ENCODE measurements at places on chromosomes 6 and 20. TPM values are rescaled to one million over a fixed set of nuclear protein-coding genes. Genes with fewer than 3 reads are reported as not detected.

DNA sequence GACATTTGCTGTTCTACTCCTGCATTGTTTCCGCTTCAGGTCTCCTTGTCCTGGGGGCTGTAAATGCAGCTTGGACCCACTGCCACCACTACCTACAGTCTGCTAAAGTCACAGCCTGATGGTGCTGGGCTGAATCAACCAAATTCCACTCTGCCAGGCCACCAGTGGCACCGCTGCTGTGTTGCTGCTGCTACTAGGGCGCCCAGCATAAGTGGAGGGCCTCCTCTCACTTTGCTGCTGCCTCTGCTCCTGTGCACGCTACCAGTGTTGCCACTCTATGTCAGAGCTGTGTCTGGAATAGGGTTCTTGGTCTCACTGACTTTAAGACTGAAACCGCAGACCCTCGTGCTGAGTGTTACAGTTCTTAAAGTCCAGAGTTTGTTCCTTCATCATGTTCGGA, 1.4 kb upstream of the SSR1 start:
- DNase-seq = no peak

KCNK16 gene
- total RNA-seq = not detected

DNA sequence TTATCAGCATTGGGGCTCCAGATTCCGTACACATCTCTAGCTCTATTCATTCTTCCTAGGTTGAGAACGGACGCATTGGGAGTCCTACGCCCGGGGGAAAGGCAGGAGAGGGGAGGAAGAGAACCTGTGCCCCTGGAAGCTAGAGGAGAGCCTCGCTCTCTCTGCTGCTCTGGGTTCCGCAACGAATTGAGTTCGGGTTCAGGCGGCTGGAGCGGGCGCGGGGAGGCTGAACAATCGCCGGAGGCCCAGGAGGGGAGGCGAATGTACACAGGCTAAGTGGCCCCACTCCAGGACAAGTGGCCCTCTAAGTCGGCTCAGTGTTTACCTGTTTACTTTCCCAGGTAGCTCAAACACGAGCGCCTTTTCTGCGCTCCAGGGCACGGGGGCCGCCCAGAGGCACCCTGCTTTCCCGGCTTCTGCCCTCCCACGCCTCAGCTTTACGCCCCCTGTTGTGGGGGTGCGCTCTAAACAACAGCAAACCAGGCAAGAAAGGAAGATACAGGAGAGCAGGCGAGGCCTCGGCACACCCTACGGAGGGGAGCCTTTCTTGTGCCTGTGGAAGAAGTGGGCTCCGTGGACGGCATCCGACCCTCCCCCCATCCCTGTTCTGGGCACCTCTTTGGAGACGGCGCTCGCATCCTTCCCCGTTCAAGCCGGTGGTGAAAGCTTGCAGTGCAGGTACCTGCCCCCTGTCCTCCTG, 4.6 kb upstream of the NKX2-2 start:
- DNase-seq = no peak

PLTP gene
- total RNA-seq = 221 TPM

GRCh38 chr6:136793363-136793762, 1.1 kb upstream of the MAP3K5 start:
- no peak for DNase-seq

OR5V1 gene
- not detected for total RNA-seq

REM1 gene
- total RNA-seq = 12.1 TPM

FITM2 gene
- total RNA-seq = 9.8 TPM

DNA sequence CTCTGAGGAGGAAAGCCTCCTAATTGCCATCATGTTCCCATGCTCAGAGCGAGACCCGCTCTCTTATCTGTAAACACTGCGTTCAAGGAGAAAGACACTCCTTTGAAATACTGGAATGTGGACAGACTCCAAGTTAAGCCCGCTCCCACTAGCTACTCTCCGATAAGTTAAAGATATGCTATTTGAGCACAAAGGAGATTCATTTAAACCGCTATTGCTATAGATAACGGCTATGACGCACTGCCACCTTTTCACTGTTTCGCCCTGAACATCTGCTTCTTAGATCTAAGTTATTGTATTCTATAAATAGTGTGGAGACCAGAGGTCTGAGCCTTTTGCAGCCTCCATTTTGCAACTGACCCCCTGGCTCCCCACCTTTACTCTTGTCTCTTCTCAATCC, 82.3 kb downstream of the GPX5 start:
- DNase-seq = no peak

GRCh38 chr6:109791301-109791700, 100.2 kb downstream of the FIG4 start:
- no peak for DNase-seq

DNA sequence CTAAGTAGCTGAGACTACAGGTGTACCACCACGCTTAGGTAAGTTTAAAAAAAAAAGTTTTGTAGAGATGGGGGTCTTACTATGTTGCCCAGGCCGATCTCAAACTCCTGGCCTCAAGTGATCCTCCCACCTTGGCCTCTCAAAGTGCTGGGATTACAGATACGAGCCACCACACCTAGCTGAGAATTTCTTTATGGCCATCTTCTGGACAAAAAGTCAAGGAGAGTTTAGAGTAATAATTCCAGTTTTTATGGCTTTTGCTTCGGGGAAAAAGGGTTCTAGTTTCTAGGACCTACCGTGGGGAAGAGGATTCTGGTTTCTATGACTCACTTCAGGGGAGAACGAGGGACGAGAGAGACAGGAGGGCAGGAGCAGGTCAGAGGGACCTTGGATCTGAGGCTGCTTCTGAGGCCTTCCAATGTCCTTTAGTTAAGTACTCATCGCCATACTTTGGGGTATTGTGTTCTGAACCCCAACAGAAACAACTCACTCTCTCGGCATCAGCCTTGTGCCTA, 69.3 kb upstream of the IER3 start:
- DNase-seq = no peak

DNA sequence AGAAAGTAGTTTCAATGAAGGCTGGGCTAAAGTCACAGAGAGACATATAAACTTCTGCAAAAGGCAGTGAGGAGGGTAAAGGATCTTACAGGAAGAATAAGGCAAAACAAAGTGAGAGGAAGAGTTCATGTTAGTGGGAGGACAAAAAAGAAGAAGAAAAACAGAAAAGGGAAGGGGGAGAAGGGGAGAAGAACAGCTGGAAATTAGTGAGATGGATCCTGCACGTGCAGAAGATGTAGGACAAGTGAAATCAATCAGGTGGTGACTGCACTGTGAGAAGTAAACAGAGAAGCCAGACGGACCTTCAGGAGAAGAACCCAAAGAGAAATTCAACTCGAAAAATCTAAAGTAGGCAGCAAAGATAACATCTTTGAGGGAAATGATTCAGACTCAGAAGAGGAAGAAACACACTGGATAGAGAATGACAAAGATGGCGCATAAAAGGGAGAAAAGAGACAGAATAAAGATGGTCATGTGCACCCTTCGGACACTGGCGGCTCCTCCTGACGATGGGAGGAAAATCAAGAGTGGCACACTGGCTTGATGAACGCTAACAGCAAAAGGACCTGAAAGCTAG, 105.9 kb downstream of the MYB start:
- DNase-seq = no peak

OXT gene
- 4.2 TPM for total RNA-seq

DEFB118 gene
- not detected for total RNA-seq

DNA sequence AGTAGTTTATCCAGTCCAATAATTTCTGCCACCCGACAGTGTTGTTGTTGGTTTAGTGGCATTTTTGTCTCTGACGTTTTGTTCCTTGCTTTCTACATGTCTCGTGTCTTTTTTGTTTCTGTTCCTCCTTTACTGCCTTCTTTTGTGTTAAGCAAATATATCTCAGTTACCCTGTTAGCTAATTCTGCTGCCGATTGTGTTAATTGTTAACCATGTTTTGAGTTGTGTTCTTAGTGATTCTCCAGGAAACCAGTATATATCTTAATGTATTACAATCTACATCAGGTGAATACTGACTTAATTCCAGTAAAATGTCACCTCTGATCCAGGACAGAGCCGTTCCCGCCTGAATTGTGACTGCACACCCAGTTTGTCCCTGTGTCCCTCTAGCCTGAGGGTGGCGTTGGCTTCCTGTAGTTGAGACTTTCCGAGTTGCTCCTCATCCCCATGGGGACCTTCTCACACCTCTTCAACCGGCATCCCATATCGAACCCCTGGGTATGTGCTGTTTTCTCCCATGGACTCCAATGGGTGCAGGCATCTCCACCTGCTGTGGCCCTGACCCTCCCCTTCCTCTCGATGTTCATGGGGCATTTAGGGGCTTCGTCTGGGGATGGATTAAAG, 35.8 kb upstream of the BHLHE23 start:
- no peak for DNase-seq

BPI gene
- not detected for total RNA-seq

DNA sequence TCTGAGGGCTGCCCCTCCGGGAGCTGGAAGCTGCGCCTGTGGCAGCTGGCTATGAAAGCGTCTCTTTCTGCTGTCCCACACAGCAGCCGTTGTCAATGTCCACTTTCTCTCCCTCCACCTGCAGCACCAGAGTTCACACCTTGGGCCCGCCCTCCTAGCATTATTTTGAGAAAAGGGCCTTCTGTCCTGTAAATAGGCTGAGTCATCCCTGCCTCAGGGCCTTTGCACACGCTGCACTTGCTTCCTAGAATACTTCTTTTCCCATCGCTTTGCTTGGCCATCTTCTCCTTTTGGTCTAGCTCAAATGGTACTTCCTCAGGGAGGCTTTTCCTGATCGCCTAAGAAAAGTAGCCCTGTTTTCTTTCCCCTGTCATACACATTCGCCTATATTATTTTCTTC, 69.3 kb upstream of the ZNFX1 start:
- DNase-seq = no peak

DNA sequence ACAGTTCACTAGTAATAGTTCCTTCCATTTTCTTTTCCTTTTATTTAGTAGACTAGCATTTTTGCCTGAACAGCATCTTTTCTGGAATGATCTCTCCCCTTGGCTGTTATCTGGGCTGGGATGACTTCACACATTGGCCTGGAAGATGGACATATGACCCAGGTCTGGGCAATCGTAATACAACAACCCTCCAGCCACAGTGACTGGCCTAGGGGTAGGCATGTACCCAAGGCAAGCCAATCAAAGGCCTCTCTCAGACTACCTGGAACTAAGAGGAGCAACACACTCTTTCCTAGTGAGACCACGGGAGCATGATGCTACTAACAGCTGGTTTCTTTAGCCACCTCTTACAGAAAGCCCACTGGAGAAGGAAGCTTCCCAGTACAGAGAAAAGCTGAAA, 252.2 kb downstream of the GMPR start:
- DNase-seq = no peak

- no peak for DNase-seq
Measured at GRCh38 chr6:74671558-74672025, 534.3 kb downstream of the COL12A1 start.

- no peak for DNase-seq
Measured at GRCh38 chr6:113818578-113818977, 38.6 kb upstream of the MARCKS start.

DNA sequence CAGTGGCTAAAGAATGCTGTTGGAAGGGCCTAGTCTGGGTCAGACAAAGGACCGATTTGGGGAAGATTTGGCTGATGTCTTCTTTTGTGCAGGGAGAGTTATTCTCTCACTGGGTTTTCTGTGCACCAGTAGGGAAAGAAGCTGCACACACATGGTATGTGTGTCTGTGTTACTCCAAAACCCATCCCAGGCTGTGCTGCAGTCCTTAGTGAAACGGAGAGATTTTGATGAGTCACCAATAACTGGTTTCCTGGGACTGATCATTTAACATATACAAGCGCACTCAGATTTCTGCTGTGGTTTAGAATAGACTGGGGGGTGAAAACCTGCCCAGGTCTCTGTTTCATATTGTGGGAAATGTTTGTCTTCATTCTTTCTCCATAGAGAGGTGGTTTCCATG, 1049.8 kb downstream of the KIF16B start:
- DNase-seq = no peak

GRCh38 chr6:108651340-108652227, 90.9 kb downstream of the FOXO3 start:
- DNase-seq = peak; percentile 60

FAXC gene
- total RNA-seq = 2.8 TPM

- no peak for DNase-seq
Measured at GRCh38 chr6:6469074-6469473, 119.4 kb upstream of the LY86 start.

GRCh38 chr6:4359108-4359730, 223.8 kb upstream of the ECI2 start:
- DNase-seq = no peak

HMGN4 gene
- 89.0 TPM for total RNA-seq

DNA sequence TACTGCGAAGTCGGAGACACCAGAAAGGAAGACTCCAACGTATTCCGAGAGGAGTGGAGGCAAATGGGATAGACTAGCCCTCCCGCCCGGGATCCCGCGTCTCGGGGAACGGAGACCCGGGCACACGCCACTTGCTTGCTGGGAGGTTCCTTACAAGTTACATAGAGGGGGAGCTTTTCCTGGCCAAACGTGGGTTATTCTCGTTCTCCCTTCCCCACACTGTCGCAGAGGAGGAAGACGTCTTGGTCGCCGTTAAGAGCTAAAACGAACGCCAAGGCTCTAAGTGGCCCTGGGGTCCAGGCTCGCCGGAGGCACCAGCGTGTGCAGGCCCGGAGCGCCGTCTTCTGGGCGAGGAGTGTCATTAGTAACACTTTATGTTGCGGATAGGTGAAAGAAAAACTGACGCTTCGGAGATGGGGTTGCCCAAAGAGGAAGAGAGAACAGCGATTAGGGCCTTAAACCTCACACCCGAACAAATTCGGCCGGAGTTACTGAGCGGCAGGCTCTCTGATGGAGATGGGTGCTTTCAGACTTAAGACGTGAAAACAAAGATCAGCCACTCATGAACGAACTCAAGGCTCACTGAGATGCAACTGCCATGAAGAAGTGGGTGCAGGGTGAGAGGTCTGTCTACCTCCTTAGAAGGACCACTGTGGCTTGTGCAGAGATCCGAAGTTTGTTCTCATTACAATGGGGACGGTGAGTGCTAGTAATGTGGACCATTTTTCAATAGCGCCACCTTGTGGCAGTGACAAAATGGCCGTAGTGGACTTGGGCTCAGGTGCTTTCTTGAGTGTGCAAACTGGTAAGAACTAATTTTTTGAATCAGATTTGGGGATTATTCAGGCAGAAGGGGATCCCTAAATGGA, 11.7 kb upstream of the ZNF311 start:
- peak; percentile 79 for DNase-seq

DNA sequence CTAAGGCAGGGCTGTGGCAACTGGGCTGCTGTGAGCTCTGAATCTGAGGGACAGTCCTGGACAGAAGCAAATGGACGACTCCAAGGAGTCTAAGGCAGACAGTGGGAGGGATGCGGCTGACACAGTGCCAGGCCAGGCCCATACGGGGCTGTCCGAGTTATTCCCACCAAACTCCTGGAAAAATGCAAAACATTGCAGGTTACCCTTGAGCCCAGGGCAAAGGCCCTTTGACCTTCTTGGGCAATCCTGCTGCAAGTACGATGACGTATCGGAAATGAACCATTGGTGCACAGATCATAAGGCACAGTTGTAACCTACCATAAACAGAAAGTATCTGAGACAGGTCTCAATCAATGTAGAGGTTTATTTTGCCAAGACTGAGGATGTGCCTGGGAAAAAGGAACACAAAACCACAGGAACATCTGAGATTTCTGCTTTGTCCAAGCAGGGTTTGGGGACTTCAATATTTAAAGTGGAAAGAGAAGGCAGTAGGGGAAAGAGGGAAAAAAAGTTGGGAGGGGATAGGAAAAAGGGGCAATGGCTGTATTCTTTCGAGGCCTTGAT, 118.9 kb downstream of the DACT2 start:
- no peak for DNase-seq

GRCh38 chr6:90251295-90251992, 45.2 kb downstream of the BACH2 start:
- DNase-seq = no peak

NUS1 gene
- total RNA-seq = 6.1 TPM

Measured in uterus (tissue), 4 donors.